Prostate gland (tissue), 2 donors: ENCODE measurements at places on chromosomes 2 and 18. TPM values are rescaled to one million over a fixed set of nuclear protein-coding genes. Genes with fewer than 3 reads are reported as not detected.

The OTOS gene
- not detected for total RNA-seq

The STON1 gene
- total RNA-seq = 34.0 TPM

The FLACC1 gene
- 0.27 TPM for total RNA-seq

The KLHL30 gene
- total RNA-seq = 0.23 TPM

The TMEM200C gene
- total RNA-seq = 0.50 TPM

The TCF23 gene
- 8.5 TPM for total RNA-seq

The NOTO gene
- not detected for total RNA-seq
